ENCODE measurements at places on chromosomes 2 and 18.
A peak's percentile ranks its signal among the peaks of the same experiment; 100 is the strongest.

DNA sequence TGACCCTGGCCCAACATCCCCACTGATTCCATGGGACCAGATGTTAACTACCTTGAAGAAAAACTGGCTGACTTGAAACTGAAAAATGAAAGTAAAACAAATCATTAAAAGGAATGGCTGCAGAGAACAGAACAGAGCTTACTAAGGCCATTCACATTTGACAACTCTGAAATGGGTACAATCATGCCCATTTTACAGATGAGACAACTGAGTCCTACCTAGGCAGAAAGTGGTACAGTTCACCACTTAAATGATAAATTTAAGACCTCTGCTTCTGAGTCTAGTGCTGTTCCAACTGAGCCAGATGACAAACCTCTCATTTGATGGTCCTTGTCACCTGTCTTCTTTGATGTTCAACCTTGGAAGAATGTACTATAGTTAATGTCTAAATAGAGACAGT lies 65.8 kb downstream of the THNSL2 start:
- DNase-seq: no peak

DNA sequence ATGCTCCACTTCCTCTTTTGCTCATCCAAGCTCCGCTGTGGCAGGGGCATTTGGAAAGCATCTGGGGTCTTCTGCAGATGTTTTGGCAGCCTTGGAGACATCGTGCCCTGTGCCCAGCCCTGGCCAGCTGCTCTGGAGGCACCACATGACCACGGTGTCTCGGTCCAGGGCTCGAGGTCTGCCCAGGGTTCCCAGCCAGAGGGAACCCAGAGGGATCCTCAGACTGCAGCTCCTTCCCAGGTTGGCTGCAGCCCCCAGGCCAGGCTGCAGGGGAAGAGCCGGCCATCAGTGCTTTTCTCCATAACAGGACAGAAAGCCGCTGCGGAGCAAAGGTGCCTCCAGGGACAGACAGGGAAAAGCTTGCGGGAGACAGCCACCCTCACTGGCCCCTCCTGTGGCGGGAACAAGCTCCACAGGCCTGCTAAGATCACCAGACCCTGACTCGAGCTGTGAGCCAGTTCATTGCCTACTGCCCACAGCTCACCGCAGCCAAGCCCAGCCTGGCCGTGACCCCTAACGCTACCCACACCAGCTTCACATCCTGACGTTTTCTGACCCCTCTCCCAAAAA lies 74.7 kb downstream of the SMAD7 start:
- no peak for DNase-seq

DNA sequence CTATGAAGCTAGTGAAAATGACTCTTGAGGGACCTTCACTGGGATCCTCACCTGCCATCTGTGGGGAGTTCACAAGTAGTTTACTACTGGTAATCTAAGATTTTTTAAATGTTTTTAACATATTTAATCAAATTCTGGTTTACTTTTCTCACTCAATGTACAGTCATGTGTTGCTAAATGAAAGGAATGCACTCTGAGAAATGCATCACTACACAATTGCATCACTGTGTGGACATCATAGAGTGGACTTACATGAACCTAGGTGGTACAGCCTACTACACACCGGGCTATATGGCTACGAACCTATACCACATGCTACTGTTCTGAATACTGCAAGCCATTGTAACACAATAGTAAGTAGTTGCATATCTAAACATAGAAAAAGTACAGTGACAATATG lies 528.0 kb downstream of the BCL11A start:
- no peak for DNase-seq

- peak; percentile 92 for DNase-seq
These were observed 9.0 kb upstream of the TMBIM1 start for GRCh38 chr2:218301176-218301819.

DNA sequence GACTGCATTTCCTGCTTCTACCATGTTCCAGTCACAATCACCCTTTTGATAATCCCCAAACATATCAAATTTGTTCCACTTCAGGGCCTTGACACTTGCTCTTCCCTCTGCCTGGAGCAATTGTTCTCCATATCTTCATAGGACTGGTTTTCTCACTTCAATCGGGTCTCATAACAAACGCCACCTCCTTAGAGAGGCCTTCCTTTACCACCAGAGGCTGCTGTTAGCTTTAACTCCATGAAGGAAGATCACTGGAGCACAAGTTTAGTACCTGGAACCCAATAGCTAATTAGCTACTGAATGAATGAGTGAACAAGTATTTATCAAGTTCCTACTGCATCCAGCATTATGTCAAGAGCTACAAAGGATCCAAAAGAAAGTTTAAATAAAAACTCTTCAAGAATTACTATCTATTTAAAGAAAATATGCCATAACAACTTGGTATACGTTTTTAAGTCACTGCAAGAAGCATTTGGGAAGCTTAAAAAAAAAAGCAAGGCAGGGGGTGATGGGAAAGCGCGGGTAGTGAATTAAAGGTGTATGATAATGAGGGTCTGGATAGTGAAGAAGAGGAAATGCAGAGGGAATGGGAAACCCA lies 58.8 kb downstream of the BAZ2B start:
- DNase-seq: no peak

DNA sequence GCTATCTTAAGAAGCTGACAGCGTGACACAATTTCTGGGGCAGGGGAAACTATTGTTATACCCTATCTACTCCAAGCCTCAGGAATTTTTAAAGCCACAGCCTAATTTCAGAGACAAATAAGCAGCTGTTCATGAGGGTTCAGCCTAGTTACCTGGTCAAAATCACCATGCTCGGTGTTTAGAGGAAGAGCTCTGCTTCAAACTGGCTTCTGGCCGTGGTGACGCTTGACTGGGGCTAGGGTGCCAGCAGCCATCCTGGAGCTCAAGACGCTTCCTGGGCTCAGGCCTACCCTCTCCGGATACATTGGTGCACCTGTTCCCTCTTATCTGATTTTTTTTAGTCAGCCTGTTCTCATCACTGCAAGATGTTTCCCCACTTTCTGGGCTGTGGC lies 41.7 kb downstream of the FRZB start:
- no peak for DNase-seq
